Nucleus accumbens (tissue), 56 donors: ENCODE measurements at places on chromosomes 11 and 22.

DNA sequence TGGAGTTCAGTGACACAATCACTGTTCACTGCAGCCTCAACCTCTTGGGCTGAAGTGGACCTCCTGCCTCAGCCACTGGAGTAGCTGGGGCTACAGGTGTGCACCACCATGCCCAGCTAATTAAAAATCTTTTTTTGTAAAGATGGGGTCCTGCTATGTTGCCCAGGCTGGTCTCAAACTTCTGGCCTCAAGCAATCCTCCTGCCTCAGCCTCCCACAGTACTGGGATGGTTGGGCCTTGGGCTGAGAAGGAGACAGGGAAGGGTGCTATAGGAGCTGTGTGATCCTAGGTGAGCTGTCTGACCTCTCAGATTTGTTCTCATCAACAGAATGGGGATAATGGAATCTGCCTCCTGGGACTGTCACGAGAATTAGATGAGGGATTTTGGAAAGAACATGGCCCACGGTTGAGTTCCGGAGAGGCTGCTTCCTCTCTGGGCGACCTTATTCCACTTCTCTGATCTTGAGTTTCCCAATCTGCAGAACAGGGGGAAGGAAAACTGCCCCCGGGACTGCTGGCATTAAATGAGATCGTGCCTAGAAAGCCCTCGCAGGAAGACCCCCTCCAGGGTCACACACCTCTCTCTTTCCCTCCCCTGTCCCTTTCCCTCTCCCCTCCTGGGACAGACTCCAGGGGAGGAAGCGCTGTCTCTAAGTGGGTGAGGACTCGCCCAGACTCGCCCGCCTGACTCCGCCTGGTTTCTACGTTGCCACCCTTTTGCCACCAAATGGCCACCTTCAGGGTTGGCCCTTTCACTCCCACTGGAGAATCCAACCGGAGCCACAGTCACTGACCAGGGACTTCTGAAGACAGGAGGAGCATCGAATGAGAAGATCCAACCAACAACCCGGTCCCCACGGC is 50.1 kb downstream of the MCM5 start:
- DNase-seq, result no peak

- no peak for DNase-seq
These were observed 57.1 kb upstream of the TIMP3 start for GRCh38 chr22:32744176-32744959.

DNA sequence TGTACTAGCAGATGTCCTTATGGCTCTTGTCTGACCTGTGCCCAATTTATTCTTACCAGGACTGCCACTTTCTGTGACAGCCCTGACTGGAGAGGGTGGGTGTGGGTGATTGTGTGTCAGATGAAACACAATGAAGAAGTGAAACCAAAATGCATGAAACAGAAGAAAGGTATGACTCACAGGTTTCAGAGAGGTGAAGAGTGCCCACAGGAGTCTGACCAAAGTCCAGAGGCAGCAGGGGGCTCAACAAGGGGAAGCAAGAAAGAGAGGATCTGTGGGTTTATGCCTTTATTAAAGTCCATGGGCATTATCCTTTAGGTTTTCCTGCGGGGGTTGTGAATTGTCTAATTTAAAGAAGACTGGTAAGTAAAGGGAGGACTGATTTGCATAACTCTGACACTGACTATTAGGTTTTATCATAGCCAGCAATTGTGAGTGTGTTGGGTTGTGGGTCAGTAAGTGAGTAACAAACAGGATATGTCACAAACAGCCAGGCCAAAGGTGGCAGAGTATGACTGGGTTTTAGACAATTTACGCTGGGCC is 3.9 kb upstream of the OR4C6 start:
- no peak for DNase-seq

DNA sequence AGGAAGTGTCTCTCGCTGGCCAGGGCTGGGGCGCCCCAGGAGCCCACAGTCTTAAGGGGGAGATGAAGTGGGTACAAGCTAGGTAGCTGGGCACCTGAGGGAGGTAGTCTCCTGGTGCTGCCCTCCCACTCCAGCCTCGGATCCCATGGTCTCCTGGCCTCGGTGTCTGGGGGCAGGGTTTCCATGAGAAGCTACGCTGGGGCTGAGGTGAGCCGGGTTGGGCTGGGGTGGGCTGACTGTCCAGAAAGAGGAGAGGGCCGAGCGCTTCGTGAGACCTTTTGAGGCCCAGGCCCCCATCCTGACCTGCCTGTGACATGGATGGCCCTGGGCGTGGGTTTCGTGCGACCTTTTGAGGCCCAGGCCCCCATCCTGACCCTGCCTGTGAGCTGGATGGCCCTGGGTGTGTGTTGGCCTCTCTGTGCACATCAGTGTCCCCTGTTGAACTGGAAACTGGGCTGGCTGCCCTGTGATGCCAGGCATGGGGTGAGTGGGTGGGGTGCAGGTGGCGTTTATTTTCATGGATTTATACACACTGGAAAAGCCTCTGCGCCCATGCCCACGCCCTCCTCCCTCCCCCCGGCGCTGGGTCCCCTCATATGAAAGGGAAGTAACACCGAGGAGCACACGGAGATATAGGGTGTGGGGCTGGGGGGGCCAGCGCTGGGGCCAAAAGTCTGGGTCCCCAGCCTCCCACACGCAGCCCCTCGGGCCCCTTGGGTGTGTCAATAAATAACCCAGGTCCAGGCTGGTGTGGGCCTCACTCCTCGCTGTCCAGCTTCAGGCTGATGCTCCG is 8.6 kb downstream of the AIP start:
- no peak for DNase-seq

- DNase-seq, result no peak
These were observed 91.3 kb downstream of the ZC3H12C start for GRCh38 chr11:110184456-110184855.

DNA sequence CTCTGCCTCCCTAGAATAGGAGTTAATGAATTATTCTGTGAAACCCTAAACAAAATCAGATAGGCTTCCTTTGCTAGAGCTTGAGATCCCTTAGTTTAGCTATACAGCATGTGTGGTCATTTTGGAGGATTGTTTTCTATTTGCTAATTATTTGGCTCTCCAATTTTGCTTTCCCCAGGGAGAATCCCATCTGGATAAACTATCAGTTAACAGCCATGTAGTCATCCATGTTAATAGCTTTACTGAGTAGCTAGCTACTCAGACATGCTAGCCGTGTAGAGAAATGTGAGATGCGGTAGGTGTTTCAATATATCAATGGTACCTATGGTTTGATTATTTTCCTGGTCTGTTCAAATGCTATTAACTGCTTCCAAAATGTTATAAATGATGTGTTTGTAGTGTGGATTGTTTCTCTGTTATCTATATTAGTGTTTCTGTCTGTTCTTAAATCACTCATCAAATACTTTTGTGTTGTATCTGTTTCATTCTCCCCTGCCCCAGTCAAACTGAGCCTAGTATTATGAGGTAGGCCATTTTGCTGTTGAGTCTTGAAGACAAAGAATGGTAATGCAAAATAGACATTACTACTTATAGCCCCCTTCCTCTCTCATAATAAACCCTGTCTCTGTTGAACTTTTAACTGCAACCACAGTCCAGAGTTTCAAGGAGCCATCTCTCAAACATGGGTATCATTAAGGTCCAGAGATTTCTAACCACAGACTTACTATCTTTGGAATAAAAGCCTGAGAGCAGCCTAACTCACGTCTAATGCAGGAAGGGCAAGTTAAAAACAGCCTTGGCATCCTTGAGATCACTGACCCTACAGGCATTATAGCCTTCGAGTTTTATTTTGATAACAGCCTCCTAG is 56.1 kb upstream of the GRAMD1B start:
- no peak for DNase-seq

GRCh38 chr11:62324731-62325556 is 12.3 kb upstream of the ASRGL1 start:
- DNase-seq, result no peak

DNA sequence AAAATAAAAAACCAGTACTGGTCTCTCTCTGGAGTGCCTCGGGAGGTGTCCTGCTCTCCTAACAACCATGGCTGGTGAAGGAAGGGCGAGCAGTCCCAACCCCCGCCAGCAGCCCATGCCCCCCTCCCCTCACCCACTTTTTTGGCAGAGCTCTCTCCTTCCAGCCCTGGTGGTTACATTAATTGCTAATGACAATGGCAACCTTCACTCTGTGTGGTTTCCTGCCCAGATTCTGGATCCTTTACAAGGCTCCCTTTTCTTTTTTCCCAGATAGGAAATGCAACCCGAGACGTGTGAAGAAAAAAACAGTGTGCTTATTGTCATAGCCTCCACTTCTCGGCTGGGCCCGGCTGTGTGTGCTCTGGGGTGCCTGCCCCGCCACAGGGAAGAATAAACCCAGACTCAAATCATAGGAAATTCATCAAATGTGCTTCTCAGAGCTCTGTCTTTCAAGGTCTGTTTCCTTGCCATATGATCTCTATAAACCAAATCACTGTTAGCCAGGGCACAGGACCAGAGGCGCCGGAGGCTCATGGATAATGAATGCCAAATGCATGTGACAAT is 513.0 kb downstream of the SOX6 start:
- peak; percentile 68 for DNase-seq

DNA sequence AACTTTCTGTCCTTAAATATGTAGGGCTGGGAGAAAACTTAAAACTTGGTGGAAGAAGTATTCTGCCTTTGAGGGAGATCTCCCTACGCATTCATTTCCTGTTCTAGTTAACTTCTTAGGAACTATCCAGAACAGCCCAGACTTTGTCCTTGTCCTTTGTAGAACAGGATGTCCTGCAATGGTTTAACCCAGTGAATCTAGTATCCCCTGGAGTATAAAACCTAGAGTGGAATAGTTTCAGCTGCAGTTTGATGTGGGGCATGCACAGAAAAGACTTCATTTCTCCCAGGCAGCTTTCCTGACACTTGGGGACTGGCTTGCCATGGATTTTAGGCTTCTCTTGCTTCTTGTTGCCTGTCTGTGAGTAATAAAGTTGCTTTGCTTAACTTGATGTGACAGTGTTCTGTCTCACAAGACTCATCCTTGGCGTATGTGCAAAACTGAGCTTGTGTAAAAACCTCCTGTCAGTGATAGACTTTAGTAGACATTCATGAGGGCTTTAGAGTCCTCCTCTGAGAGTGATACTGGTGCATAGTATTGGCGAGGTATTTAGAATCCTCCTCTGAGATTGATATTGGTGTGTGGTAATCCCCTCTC is 28.2 kb downstream of the ARHGAP42 start:
- DNase-seq, result no peak

DNA sequence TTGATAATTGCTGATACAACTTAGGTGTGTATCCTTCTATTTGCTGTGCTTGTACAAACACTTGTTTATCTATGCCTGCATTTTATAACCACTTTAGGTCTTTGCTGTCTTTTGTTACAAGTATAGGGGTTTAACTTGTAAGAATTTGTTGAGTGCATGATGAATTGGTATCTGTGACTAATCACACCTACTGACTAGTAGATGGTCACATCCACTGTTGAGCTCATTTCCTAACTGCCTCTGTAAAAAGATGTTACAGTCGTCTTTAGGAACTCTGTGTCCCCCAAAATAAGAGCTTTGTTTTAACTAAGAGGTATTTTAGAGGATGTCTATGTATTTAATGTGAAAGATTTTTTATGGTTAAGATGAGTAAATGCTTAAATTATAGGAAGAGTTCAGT is 60.5 kb downstream of the HIPK3 start:
- no peak for DNase-seq

DNA sequence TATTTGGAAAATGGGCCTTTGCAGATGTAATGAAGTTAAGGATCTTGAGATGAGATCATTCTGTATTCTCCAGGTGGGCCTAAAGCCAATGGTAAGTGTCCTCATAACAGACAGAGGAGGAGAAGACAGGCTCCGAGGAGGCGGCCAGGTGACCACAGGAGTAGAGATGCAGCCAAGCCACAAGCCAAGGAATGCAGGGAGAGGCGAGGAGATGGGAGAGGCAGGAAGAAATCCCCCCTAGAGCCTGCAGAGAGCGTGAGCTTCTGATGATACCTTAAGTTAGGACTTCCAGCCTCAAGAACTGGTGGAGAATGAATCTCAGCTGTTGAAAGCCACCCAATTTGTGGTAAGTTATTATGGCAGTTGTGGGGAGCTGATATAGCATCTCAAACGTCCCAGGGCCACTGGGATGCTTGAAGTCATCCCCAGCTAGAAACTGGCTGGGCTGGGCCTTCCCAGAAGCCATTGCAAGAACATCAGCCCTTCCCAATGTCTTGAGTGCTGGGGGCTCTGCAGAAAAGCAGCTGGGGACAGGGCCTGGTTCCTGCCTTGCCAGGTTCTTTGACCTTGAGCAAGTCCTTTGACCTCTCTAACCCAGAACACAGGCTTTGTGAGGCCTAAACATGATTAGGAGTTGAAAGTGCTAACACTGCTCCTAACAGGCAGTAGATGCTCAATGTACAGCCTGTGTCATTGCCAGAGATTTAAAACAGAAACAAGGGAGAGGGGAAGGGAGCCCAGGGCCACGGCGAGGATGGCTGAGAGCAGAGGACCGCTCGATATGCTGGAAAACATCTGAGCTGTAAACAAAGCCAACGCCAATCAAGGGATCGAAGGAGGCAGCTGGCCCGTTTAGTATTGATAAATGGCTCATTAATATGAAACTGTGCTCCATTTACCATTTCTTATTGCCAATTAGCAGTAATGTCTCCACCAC is 632.3 kb downstream of the TBC1D22A start:
- DNase-seq, result no peak

GRCh38 chr11:105834461-105834860 is 187.6 kb downstream of the MSANTD4 start:
- no peak for DNase-seq

DNA sequence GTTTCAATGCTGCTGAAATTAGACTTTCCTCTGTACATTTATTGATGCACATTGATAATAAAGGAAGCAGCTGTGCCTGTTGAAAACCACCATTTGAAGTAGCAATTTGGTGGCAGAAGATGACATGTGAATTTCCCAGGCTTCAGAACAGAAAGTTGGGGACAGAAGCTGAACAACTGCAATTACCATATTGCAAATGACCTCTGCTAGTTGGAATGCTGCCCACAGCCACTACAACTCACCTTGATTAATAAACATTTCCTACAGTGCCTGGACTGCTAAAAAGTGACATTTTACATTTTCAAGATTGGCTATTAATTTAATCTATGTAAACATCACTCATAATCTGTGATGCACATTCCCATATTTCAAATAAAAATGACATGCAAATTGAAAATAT is 208.6 kb downstream of the LUZP2 start:
- DNase-seq, result no peak

GRCh38 chr11:104127828-104128227 is 36.1 kb downstream of the PDGFD start:
- DNase-seq, result no peak

GRCh38 chr11:47430524-47430923 is 4.3 kb upstream of the PSMC3 start:
- DNase-seq, result no peak
